ENCODE measurements at places on chromosomes 11 and 22. TPM values are rescaled to one million over a fixed set of nuclear protein-coding genes. Genes with fewer than 3 reads are reported as not detected.

DNA sequence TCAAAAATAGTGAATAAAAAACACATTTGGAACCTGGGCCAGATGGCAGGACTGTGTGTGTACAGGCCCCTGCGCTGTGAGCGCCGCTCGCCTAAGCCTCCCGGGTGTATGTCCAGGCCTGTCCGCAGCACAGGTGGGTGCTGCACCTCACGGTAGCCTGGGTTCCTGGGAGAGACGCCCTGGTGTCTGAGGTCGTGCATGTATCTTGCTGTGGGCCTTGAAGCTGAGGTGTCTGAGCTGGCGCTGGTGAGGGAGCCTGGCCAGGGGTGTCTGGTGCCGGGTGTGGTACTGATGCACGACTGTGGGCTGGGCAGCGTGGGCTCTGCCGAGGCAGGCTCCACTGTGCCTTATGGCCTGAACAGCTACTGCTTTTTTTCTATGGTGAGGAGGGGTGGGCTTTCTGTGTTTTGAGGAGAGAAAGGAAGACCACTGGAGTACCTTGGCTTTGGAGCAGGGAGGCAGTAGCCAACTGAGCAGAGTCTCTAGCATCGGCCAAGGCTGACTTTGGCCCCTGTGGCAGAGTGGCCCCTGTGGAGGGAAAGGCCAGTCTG is 4.2 kb upstream of the ZDHHC8 start:
- DNase-seq: no peak
- peak overlapping the region; percentile 81 for H3K4me3 ChIP-seq
- H3K36me3 ChIP-seq: peaks cover 9% of the 10 kb centered on the region
- no peaks in the 10 kb centered on the region for H3K4me1 ChIP-seq

DNA sequence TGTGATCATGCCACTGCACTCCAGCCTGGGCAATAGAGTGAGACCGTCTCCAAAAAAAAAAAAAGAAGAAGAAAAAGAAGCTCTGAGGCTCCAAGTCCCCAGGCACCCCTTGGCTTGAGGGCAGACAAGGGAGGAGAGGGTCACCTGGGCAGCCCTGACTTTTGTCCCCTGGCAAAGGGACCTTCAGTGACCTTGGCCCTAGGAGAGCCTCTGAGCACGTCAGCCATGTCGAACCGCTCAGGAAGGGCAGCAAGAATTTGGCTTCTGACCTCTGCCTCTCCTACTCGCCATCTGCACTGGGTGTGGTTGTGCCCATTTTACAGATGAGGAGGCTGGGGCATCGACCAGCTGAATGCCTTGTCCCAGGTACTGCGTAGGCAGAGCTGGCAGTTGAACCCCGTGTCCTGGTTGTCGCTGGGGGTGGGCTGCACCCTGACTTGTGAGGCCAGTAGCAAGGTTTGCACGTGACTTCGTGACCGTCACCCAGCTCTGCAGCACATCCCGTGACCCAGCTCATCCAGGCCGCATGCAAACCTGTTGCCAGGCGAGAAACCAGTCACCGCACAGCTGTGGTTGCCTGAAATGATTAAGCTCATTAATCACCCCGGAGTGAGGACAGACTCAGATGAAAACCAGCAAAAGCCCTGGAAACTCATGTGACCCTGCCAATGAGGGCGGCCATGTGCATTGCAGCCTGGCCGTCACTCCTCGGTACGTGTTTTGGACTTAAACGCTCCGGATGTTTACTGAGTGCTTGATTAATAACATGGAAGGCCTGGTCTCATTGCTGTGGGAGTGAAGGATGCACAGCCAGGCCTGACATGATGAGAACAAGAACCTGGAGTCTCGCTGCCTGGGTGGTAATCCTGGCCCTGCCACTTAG is 47.7 kb upstream of the PPP6R3 start:
- no peaks in the 10 kb centered on the region for H3K4me1 ChIP-seq
- no peak overlapping the region for H3K27ac ChIP-seq
- H3K4me3 ChIP-seq: no peak overlapping the region
- DNase-seq: no peak
- peaks cover 11% of the 10 kb centered on the region for H3K36me3 ChIP-seq
- H3K27me3 ChIP-seq: no peaks in the 10 kb centered on the region

DNA sequence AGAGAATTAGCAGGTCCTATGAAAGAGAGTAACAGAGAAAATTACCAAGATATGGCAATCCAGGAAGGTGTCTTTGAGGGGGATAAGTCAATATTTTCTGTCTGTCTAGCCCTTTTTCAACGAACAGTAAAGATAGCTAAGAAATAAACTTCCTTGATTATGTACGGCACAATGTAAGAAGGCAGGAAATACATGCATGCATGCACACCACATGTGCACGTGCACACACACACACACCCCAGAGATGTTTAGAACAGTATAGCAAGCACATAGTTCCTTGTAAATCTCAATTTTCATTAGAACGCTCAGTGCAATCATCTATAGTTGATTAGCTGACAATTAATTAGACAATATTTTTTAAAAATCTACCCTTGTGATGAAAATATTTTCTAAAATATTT is 74.7 kb downstream of the MPPED2 start:
- peaks cover 6% of the 10 kb centered on the region for H3K4me1 ChIP-seq
- no peak for DNase-seq
- H3K36me3 ChIP-seq: no peaks in the 10 kb centered on the region
- no peaks in the 10 kb centered on the region for H3K27me3 ChIP-seq

GRCh38 chr11:73465871-73466270 is 89.7 kb downstream of the RELT start:
- H3K27ac ChIP-seq: no peak overlapping the region
- no peaks in the 10 kb centered on the region for H3K27me3 ChIP-seq
- H3K36me3 ChIP-seq: no peaks in the 10 kb centered on the region

GRCh38 chr22:46129390-46130041 is 20.8 kb upstream of the PPARA start:
- H3K4me3 ChIP-seq: no peak overlapping the region
- no peaks in the 10 kb centered on the region for H3K27me3 ChIP-seq
- no peak for DNase-seq
- no peaks in the 10 kb centered on the region for H3K36me3 ChIP-seq
- peak overlapping the region; percentile 71 for H3K27ac ChIP-seq
- no peaks in the 10 kb centered on the region for H3K4me1 ChIP-seq

- no peak overlapping the region for H3K4me3 ChIP-seq
- peaks cover 2% of the 10 kb centered on the region for H3K36me3 ChIP-seq
- no peaks in the 10 kb centered on the region for H3K27me3 ChIP-seq
- H3K27ac ChIP-seq: no peak overlapping the region
- DNase-seq: no peak
Observed at GRCh38 chr11:15341587-15341986, 226.9 kb downstream of the INSC start.

GRCh38 chr22:48566741-48567140 is 1260.9 kb downstream of the BRD1 start:
- H3K27ac ChIP-seq: peak overlapping the region; percentile 43
- H3K36me3 ChIP-seq: peaks cover 14% of the 10 kb centered on the region
- DNase-seq: no peak
- H3K27me3 ChIP-seq: no peaks in the 10 kb centered on the region

LRRN4CL gene
- 1.6 TPM for total RNA-seq

FOLR2 gene
- not detected for total RNA-seq

DNA sequence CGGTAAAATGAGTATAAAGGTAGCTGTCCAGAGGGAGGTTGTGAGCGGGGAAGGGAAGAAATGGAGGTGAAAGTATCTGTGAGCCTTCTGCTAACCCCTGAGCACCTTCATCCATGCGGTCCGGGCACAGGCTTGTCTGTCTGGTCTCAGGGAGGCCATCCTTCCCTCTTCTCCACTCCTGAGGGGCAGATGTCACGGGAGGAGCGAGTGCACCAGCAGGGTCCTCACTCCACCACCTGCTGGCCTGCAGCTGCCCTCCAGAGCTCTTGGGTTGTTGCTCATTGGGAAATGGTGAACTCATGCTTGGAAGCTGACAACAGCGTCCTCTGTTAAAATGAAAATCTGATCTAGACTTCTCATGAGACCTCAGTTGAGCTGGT is 33.8 kb upstream of the WNT11 start:
- DNase-seq: no peak
- no peak overlapping the region for H3K27ac ChIP-seq
- peaks cover 22% of the 10 kb centered on the region for H3K4me1 ChIP-seq
- H3K4me3 ChIP-seq: peak overlapping the region; percentile 59
- H3K36me3 ChIP-seq: peaks cover 3% of the 10 kb centered on the region

Data from neural crest cell (in vitro differentiated cells).